ENCODE measurements at places on chromosomes 3 and 15.

DNA sequence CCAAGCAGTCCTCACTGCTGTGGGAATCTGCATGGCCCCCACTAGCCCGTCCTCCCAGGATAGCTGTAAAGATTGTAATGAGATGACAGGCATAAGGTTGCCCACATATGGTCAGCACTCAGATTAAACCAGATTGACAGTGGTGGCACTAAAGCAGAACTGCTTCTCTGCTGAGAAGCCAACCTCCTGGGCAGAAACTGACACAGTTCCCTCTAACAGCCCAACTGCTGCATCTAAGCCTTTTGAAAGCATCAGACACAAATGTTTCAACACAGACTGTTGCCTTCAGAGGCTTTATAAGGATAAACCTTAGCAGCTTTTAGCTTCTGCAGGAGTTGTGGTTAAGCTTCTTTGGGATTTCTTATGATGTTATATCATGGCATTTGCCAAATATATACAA lies 13.0 kb downstream of the DCLK3 start:
- DNase-seq, result no peak

GRCh38 chr3:13546667-13547171 lies 2.2 kb upstream of the FBLN2 start:
- DNase-seq, result no peak

DNA sequence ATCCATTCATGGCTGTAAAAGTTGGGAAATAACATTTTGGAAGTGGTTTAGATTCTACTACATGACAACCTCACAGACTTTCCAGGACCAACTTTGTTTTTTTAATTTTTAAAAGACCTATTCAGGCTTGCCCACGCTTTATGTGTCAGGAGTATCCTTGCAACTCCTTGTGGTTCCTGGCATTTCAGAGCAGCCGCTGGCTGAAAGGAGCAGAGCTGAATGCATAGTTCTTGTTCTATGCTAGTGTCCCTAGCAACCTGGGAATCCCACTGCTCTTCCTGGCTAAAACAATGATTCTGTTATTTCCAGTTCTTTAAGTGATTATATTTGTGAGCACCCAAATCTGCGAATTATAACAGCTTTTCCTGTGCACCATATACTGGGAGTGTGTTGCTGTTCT lies 34.9 kb downstream of the CP start:
- DNase-seq, result no peak

- DNase-seq, result no peak
Measured at GRCh38 chr15:52362497-52362896, 66.9 kb upstream of the MYO5C start.

- DNase-seq, result no peak
Measured at GRCh38 chr3:134799393-134799792, 4.3 kb downstream of the EPHB1 start.

GRCh38 chr15:25671132-25671531 lies 192.0 kb downstream of the ATP10A start:
- no peak for DNase-seq

GRCh38 chr3:67389176-67389575 lies 265.2 kb downstream of the SUCLG2 start:
- peak; percentile 91 for DNase-seq

- DNase-seq, result no peak
Measured at GRCh38 chr15:70272565-70273355, 175.0 kb upstream of the TLE3 start.

- DNase-seq, result no peak
Measured at GRCh38 chr3:180827171-180827570, 85.3 kb upstream of the FXR1 start.

DNA sequence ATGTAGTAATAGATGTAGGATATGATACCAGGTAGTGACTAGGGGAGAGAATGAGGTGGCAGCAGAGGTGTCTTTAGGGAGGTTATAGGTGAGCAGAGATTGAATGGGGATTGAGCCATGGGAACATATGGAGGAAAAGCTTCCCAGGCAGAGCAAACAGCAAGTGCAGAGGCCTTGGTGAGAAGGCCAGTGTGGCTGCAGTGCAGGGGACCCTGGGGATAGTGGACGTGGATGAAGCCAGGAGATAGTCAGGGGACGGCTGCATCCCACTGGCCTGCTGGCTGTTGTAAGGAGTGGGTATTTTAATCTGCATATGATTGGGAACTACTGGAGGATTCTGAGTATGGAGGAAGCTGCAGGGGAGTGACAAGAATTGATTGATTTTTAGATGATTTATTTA lies 62.7 kb upstream of the TRAK1 start:
- no peak for DNase-seq

- no peak for DNase-seq
Measured at GRCh38 chr3:10472877-10473440, 32.4 kb downstream of the ATP2B2 start.

DNA sequence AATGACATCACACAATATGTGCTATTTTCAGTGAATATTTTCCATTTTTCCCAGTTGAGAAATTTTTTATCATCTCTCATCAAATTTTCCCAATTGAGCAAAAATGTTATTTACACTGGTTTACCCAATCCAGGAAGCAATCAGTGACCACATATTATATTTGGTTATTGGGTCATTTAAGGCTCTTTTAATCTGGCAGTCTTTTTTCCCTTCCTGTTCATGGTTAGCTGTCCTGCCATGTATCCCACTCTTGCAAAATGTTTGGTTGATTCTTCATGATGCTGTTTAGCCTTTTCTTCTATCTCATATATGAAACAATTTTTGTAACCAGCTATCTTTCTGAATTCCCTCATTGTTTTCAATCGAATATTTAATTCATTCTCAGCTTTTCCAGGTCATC lies 626.0 kb downstream of the RBMS3 start:
- DNase-seq, result no peak

- DNase-seq, result no peak
Measured at GRCh38 chr3:190116551-190117067, 4.1 kb downstream of the P3H2 start.

- no peak for DNase-seq
Measured at GRCh38 chr3:13861461-13861860, 18.4 kb downstream of the WNT7A start.

DNA sequence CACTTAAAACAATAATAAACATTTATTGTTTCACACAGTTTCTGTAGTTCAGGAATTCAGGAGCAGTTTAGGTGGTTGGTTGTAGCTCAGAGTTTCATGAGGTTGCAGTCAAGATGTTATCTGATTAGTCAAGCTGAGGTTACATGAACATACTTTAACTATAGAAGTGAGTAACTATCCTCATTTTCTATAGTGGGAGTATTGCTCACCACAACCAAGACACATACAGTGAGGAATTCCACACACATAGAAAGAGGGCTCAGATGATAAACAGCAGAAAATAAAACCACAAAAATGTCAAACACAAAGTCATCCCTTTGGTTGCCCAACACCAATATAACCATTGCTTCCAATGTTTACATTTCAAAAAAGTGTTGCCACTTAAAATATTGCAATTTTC lies 13.6 kb downstream of the SCN11A start:
- DNase-seq, result no peak

- DNase-seq, result no peak
Measured at GRCh38 chr15:27182561-27183110, 211.7 kb downstream of the GABRG3 start.

Measured in KBM-7 (cell line).